Articular chondrocyte of knee joint (primary cell): ENCODE measurements at places on chromosomes 4 and X. TPM values are rescaled to one million over a fixed set of nuclear protein-coding genes. Genes with fewer than 3 reads are reported as not detected.

Gene EMCN
- total RNA-seq: 0.43 TPM in 1 of 2 replicates, not detected in the other

Gene MCF2
- 0.13 and 0.43 TPM in 2 replicates for total RNA-seq

Gene CDKL2
- 0.26 and 2.5 TPM in 2 replicates for total RNA-seq

Gene P2RY4
- 0.43 and 0.52 TPM in 2 replicates for total RNA-seq

Gene RAB9A
- total RNA-seq: 43.6 and 50.4 TPM in 2 replicates

Gene ARHGAP6
- total RNA-seq: 0.91 and 1.3 TPM in 2 replicates

Gene CT47B1
- not detected in 2 replicates for total RNA-seq
